Chondrocyte (in vitro differentiated cells): ENCODE measurements at places on chromosomes 3 and 15. TPM values are rescaled to one million over a fixed set of nuclear protein-coding genes. Genes with fewer than 3 reads are reported as not detected.

DNA sequence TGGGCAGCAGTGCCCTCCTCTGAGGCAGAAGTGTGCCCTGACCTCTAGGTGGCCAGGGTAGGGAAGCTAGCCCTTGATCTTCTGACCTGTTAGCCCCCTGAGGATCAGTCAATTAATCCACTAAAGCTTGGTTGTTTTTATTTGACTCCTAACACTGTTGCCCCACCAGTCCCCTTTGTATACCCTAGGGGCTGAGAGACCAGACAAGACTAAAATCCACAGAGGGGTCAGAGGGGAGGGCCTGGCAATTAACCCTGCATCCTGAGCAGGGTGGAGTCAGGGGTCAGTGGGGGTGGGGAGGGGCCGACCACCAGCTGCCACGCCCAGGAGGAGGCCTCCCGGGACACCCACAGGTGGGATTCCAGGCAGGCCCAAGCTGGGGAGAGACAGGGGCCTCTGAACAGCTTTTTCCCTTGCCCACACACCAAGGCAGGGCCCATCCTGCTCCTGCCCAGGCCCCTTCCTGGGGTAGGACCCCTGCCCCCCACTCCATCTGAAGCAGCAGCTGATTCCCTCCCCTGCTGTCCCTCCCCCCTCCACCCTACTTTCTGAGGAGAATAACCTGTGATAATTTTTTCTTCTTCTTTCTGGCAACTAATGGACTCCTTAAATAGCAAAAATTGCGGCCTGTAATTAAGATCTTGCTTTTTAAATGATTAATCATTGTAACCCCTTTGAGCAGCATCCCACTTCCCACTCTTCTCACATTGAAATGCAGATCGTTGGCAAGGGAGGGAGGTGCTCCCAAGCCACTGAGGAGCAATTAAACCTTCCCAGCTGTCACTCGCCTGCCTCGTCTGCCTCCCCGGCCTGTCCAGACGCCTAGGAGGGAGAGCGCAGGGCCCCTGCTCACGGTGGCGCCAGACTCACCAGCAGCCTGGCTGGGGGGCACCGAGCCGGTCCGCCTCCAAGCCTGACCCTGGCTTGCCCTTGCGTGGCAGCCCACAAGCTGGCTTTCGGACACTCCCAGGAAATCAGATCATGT is 51.9 kb downstream of the RHCG start:
- no peak for DNase-seq

- DNase-seq = no peak
Measured at GRCh38 chr3:149453140-149453805, 21.2 kb upstream of the TM4SF4 start.

- no peak for DNase-seq
Measured at GRCh38 chr3:89108291-89108550, 800 bp downstream of the EPHA3 start.

DNA sequence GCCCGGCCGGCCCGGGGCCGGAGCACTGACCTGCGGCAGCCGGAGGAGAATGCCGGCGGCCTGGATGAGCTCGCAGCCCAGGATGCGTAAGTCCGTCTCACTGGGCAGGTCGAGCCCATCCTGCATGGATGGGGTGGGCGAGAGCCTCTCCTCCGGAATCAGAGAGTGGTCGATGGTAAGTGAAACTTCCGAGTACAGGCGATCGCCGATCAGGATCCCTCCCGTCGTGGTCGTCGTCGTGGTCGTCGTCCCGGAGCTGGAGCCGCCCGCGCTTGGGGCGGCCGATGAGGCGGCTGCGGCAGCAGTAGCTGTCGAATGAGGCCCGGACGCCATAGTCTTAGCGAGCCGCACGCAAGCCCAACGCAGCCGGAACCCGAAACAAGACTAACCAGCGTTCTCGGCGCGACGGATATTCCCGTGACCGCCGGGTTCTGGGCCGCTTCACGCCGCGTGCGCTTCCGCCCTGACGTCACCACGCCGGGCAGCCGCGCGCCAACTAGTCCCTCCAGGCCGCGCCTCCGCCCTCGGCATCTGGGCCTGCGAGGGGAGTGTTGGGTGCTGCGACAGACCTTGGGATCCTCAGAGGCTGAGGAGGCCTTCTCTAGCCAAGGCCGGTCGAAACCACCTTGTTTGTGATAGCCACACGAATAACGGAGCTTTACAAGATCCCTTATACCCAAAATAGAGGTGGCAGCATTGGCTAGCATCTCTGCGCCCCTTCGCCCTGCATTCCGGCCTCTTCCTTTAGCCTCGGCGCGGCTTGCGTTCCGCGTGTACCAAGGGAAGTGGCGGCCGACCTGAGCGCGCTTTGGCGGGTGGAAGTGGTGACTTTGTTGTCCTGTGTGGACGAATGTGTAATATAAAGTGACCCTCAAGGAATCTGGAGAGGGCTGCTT is at the start of gene CCNL1:
Gene CCNL1, minus strand, starts transcription at position 386 of the 896 bp plus-strand sequence. Its CDS starts 53 bp downstream, at position 333.
- DNase-seq = peak; percentile 98

DNA sequence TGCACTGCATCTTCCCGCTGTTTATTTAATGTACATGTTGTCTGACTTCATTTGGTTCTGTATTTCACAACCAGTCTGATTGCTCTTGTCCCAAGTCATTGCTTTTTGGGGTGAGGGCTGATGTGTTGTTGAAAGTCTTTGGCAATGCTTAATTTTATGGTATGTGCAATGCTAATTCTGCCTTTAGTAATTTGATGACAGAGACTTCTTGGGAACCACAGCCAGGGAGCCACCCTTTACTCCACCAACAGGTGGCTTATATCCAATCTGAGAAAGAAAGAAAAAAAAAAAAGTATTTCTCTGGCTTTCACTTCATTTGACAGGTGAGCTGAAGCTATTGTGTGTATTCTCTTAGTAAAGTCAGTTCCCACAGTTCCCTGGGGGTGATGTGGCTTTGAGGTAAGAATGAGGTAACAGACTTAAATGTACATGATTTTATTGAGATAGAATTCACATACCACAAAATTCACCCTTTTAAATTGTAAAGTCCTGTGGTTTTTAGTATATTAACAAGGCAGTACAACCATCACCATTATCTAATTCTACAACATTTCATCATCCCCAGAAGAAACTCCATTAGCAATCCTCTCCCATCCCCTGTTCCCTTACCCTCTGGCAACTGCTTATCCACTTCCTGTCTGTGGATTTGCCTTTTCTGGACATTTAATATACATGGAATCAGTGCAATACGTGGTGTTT is 97.3 kb downstream of the SLCO3A1 start:
- DNase-seq = no peak

DNA sequence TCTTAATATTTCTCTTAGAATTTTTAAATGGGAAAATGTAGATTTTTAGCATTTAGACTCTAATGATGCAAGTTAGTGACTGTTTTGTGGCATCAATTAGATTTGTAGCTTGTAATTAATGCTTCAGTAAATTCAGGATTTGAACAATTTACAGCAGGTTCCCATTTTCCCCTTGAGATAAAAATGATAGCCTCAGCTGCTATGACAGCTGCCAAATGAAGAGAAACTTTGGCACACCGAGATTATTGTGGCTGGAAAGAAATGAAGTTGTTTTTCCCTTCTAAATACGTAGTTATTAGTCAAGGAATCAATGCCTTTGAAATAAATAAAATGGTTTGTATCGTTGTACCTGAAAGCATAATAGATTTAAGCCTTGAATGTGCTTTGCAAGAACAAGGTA is 206.4 kb upstream of the P2RY1 start:
- no peak for DNase-seq

- DNase-seq = no peak
Measured at GRCh38 chr3:108037770-108038169, 53.1 kb downstream of the CD47 start.

GRCh38 chr15:31470756-31471155 is 144.1 kb downstream of the KLF13 start:
- DNase-seq = no peak

GRCh38 chr15:96549136-96549535 is 218.6 kb downstream of the NR2F2 start:
- no peak for DNase-seq

GRCh38 chr3:45538641-45538986 is 55.9 kb upstream of the LIMD1 start:
- no peak for DNase-seq

- DNase-seq = no peak
Measured at GRCh38 chr3:99332718-99333117, 305.7 kb upstream of the COL8A1 start.

GRCh38 chr3:161244538-161244937 is 23.4 kb downstream of the NMD3 start:
- DNase-seq = no peak

DNA sequence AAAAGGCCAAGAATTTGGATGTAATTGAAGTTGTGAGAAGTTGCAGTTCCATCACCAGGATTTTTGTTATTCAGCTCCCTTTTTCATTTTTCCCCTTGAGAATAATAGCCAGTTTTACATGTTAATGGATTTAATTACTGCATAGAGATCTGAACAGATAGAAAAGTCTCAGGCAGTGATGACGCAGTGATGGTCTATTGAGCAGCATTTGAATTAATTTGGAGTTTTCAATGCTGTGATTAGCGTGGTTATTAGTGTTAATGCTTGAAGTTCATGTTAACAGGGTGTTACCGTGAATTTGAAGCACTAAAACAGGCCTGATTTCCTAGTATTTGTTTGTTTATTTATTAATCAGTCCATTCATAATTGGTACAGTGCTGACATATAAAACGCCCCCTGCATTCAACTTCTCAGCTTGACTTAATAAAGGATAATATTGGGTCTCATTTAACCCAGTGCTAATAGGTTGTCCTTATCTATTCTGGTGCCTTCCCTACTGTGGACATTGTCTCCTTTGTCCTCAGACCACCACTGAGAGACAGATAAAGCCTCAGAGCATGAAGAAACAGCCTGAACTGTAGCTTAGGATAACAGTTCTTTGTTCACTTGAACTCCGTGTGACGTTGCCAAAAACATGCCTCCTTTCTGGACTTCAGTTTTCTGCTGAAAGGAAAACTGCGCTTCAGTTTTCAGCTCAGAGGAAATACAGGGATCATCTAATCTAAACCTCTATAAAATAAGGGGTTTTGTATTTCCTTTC is 82.4 kb downstream of the RTP4 start:
- DNase-seq = no peak

- DNase-seq = no peak
Measured at GRCh38 chr3:172289583-172289982, 158.7 kb downstream of the GHSR start.

GRCh38 chr3:13110678-13111116 is 37.5 kb upstream of the IQSEC1 start:
- DNase-seq = no peak

GRCh38 chr3:130963878-130964277 is 62.7 kb downstream of the ASTE1 start:
- DNase-seq = no peak

DNA sequence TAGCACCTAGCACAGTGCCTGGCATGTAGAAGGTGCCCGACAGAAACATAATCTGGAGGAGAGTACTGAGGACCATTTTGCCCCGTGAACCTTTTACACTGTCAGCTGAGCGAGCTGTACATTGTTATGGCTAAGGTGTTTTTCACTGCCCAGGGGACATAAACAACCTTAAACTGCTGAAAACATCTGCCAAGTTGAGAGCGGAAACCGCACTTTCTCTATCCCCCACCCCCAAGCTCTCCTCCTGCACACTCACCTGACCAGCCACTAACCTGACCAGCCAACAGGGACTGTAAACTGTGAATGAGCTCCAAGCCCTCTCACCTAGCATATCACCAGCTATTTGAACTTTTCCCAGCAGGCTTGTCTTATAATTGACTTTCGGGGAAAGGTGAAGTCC is 17.6 kb downstream of the RAB43 start:
- DNase-seq = no peak

GRCh38 chr3:50289130-50289529 is 3.1 kb downstream of the IFRD2 start:
- no peak for DNase-seq

GRCh38 chr3:100556673-100557310 is 52.6 kb upstream of the ADGRG7 start:
- no peak for DNase-seq

GRCh38 chr3:108403198-108403597 is 106.8 kb downstream of the HHLA2 start:
- DNase-seq = no peak

DNA sequence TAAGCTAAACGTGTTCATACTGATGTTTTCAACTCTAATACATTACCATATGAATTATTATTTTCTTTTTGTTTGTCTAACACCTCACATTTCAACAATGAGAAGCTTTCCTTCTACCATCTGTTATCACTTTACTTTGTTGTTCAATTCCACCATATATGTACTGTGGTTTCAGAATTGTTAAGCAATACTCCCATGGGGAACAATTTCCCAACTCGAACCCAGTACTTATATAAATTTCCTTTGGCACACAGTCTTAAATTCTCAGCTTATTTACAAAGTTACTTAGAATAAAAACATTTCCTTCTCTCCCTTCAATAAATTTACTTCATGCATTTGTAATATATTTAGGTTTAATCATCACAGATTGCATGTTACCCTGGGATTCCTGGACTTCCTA is 1764.4 kb downstream of the OTOL1 start:
- no peak for DNase-seq

Gene ACOX2
- total RNA-seq = 0.56 to 1.9 TPM (median 0.57 TPM) in 3 replicates

Gene CNTN6
- total RNA-seq = 2.1 to 8.3 TPM (median 2.2 TPM) in 3 replicates

Gene DCBLD2
- total RNA-seq = 51.8 to 64.1 TPM (median 63.2 TPM) in 3 replicates

Gene SGO1
- total RNA-seq = 3.4 to 5.0 TPM (median 3.7 TPM) in 3 replicates

Gene PLSCR4
- 17.5 to 29.9 TPM (median 18.9 TPM) in 3 replicates for total RNA-seq

Gene PTH1R
- total RNA-seq = 2.4 to 6.3 TPM (median 3.1 TPM) in 3 replicates

Gene OTOL1
- not detected in 3 replicates for total RNA-seq
